ENCODE measurements at places on chromosomes 2 and 18. TPM values are rescaled to one million over a fixed set of nuclear protein-coding genes. Genes with fewer than 3 reads are reported as not detected.

CDH7 gene
- not detected for polyA plus RNA-seq

VWC2L gene
- not detected for polyA plus RNA-seq

PIGN gene
- polyA plus RNA-seq, result 31.5 TPM

REG3G gene
- polyA plus RNA-seq, result not detected

Data from BJ (cell line).